CD4-positive, alpha-beta T cell treated with Interleukin-6 at 100 ng/mL for 8 hours (primary cell): ENCODE measurements at places on chromosomes 1 and 21.

GRCh38 chr1:225735252-225736149 lies 42.1 kb upstream of the SRP9 start:
- DNase-seq = no peak

- DNase-seq = peak; percentile 96
These were observed 568 bp upstream of the SKI start for GRCh38 chr1:2227346-2228156.

GRCh38 chr1:228465571-228466146 lies 21.5 kb upstream of the RNF187 start:
- no peak for DNase-seq

- no peak for DNase-seq
These were observed 27.3 kb upstream of the BCAR3 start for GRCh38 chr1:93708734-93709481.

DNA sequence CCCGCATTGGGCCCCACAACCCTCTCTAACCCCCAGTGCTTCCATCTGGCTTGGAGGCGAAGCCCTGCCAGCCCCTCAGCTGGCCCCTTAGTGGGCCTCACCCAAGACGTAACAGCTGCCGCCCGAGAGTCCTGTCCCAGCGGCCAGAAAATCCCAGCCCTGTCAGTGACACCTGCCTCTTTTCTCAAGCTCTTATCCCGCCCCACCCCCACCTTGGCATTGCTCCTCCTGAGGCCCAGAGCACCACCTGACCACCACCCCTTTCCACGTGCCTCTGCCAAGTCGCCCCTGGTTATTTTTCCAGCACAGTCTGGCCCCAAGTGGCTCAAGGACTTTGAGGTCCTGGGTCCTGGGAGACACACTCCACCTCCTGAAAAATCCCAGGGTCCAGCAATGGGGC lies 5.9 kb upstream of the CTRC start:
- no peak for DNase-seq

GRCh38 chr1:240691909-240692705 lies 80.2 kb upstream of the GREM2 start:
- DNase-seq = peak; percentile 2

GRCh38 chr21:33797565-33797964 lies 118.0 kb downstream of the ATP5PO start:
- DNase-seq = no peak

DNA sequence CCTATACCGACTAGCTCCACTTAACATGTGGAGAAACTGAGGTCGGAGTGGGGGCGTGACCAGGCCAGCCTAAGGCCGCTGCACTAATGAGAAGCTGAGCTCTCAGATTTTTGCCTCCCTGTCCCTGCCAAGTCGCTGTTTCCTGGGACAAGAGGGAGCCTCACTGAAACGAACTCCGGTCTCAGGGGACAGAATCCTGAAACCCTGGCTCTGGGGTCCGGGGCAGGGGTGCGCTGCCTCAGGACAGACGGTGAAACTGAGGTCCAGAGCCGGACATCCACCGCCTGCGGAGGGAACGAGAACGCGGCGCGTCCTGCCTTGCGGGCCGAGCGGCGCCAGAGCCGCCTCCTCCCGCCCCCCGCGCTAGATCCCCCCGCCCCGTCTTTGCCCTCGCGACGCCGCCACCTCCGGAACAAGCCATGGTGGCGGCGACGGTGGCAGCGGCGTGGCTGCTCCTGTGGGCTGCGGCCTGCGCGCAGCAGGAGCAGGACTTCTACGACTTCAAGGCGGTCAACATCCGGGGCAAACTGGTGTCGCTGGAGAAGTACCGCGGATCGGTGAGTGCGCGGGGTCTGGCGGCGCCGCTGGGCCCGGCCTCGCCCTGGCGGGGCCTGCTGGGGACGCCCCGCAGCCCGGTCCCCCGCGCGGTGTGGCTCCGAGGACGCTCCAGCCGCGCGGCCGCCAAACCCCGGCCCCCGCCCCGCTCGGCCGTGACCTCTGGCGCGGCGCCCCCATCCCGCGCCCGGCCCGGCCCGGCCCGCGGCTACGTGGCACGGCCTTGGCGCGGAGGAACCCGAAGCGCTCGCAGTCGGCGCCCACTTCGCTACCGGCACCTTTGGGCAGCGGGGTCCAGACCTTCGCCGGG lies at the start of gene GPX7:
TSS of gene GPX7 (plus strand) at position 381 of the 865 bp plus-strand sequence. CDS start at position 420, 39 bp downstream.
- DNase-seq = peak; percentile 54

- DNase-seq = no peak
These were observed 613.5 kb downstream of the LMO4 start for GRCh38 chr1:87942165-87942564.

DNA sequence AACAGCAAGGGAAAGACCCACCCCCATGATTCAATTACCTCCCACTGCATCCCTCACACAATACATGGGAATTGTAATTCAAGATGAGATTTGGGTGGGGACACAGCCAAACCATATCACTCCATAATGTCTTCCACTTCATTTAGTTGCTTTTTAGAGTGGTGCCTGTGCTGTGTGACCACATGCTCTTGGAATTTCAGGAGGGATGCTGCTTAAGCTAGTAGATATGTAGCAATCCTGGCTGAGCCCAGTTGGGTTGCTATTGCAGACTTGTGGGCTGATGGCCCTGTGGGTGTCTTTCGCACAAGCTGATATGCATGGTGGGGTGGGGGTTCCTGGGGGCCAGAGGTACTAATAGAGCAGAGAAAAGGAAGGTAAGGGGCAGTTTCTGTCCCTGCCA lies 160.4 kb upstream of the SYT6 start:
- no peak for DNase-seq

DNA sequence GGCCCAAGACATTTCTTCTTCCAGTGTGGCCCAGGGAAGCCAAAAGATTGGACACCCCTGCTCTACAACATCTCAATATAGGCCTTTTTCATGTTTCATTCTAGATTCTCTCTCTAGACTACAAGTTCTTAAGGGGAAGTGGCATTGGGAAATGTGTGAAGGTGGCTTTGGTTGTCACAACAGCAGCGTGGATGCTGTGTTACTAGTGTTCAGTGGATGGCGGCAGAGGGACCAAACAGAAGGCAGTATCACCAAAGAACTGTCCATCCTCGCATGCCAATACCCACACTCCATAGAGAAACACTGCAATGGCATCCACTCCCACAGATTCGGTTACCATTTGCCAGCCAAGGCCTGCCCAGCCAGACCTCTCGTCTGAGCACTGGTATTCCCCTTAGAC lies 24.3 kb upstream of the IFNAR2 start:
- DNase-seq = no peak

- DNase-seq = no peak
These were observed 162.5 kb downstream of the RWDD3 start for GRCh38 chr1:95396557-95396956.

DNA sequence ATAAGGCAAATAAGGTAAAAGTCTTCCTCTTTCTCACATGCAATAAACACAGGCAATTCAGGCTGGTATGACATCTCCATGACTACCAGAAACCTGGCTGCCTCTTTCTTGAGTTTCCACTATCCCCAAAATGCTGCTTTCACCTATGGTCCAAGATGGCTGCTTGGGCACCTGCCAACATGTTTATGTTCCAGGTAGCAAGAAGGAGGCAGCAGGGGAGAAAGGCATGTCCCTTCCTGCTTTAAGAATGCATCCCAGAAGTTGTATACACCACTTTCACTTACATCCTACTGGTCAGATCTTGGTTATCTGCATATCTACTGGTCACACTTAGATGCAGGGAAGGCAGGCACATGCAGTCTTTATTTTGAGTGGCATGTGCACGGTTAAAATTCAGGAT lies 19.4 kb upstream of the ACOT11 start:
- DNase-seq = no peak

DNA sequence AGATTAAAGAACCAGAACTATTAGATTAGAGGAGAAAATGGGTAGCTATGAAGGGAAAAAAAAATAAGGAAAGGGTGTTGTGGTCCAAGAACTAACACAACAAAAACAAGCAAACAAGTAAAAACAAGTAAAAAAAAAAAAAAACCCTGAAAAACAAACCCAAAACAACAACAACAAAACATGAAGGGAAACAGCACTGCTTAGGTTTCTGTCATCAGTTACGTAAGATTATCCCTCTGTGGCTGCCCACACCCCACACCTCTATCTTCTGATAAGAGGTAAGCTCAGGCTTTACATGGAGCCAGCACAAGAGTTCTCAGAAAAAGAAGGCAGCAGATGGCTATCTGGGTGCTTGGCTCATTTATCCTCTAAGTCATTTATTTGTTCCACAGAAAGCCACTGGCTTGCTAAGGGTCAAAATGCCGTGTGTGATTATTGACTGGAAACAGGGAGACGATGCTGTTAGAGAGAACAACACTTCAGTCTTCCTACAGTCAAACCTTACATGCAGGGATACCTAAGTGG lies 57.5 kb downstream of the KIAA0319L start:
- peak; percentile 41 for DNase-seq

- no peak for DNase-seq
These were observed 35.2 kb upstream of the NTPCR start for GRCh38 chr1:232915212-232915611.

DNA sequence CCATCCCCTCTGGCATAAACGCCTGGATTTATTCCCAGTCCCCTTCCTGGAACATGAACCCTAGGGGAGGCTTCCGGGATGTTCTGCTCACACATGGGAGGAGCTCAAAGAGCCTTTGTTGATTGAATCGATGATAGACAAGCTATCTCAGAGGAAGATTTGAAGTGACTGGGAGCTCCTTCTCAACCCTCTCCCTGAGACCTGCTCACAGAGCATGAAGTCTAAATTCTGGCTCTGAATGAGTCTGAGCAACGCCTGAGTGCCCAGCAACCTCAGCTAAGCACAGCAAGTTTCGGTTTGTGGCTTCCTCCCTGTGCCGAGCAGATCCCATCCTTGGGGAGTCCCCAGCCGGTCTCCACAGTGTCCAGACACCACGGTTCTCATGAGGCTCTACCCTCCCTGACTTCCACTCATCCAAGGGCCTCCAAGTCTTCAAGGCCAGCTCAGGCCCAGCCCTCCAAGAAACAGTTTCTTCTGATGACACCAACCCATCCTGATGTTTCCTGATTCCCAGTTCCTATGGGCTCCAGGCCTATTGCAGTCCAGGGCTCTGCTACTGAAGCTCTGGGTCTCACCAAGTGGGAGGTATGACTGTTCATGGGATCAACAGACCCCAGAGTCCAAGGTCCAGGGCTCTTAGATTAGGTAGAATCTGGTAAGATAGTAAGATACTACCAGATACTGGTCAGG lies 190.8 kb downstream of the DYRK1A start:
- DNase-seq = no peak

- DNase-seq = no peak
These were observed 475.9 kb downstream of the PTPRU start for GRCh38 chr1:29712284-29712651.

DNA sequence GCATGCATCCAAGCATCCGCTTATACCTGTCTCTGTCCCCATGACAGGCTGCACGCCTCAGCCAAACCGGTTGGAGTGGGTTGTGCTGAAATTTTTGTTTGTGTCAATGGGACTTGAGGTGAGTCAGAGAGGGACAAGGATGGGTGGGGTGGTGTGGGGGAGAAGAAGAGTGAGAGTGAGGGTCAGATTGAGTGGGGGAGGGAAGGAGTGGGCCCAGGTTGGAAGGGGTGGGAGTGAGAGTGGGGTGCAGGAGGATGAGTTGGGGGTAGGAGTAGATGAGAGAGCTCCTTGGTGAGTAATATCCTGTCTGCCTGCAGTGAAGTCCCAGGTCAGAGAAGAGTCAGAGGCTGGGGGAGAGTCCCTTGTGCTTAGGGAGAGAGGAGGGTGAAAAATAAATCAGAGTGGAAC lies 3.3 kb upstream of the NECTIN4 start:
- DNase-seq = no peak

DNA sequence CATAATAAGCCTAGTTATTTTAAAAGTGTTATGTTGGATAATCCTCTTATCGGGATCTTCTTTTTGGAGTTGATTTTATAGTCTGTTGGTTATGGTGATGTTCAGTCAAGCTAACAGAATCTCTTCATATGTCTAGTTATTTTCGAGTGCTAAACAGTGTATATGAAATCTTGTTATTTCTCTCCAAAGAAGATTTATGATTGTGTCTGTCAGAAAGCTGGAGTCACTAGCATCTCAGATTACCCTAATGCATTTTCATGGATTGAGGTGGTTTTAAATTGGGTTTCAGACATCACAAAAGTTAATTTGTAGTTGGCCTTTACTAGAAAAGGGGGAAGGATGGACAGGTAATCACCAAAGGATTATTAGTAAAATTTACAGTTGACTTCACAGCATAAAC lies 13.3 kb downstream of the MAEL start:
- DNase-seq = no peak
